ENCODE measurements at places on chromosomes 5 and 9.

DNA sequence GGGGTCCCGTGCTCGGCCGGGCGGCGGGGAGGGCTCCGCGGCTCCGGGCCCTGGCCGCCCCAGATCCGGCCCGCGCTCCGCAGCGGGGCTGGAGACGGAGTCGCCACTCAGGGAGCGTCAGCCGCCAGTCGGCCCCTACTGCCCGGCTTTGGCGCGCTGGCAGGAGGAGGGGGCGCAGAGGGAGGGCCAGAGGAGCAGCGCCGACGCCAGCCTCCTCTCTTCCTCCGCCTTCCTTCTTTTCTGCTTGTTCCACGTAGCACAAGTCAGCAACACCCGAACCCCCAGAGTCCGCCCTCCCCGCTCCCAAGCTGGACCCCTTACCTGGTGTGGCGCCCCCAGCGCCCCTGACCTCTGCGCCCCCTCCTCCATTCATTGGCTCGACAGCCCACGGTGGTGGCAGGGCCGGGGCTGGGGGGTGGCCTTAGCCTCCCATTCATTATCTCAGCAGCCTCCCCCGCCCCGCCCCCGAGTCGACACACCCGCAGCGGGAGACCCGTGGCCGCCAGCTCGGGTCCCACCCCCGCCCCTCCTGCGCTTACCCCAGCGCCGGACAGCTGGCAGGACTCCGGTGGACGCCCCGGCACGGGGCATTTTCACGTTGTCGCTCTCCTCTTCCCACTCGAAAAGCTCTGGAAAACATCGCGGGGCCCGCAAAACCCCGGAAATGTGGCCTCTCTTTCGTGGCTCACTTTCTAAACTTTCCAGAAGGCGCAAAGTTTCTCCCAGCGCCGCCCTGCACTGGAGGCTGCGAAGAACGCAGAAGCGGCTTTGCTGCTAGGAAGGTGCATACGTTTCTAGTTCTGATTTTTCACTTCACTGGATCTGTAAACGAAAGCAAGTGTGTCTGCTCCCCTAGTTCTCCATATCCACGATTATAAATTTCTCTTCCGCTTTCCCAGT, at the start of gene LPAR1:
TSS of gene LPAR1 (minus strand) at position 140 of the 900 bp plus-strand sequence. CDS start 66,353 bp downstream, outside the sequence.
- no peak for DNase-seq

- peak; percentile 10 for DNase-seq
Measured at GRCh38 chr5:42057254-42057690, 132.2 kb downstream of the FBXO4 start.

- DNase-seq: no peak
Measured at GRCh38 chr5:51902512-51902911, 519.3 kb downstream of the ISL1 start.

- no peak for DNase-seq
Measured at GRCh38 chr5:76165711-76166374, 82.7 kb downstream of the SV2C start.

GRCh38 chr5:1186351-1187233, 14.8 kb upstream of the SLC6A19 start:
- DNase-seq: no peak

DNA sequence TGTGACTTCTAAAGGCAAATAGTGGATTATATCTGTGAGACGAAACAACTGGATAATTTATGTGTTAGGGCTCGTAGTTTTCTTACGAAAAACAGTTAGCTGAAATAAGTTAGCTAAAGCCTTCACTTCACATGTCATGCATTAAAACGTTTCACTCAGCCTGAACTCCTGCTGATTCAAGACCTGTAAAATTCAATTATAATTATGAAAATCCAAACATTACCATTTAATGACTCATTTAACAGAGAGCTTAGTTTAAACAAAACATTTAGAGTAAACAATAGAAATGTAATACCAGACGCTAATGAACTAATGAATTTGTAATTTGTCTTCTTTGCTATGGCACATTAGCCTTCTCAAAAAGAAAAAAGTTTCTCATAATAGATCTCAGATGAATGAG, 1.7 kb downstream of the TAL2 start:
- DNase-seq: no peak

- DNase-seq: no peak
Measured at GRCh38 chr5:43371821-43372220, 40.4 kb downstream of the CCL28 start.

- no peak for DNase-seq
Measured at GRCh38 chr5:67824852-67825251, 390.7 kb upstream of the PIK3R1 start.

All from stimulated activated CD8-positive, alpha-beta memory T cell treated with anti-CD3 and anti-CD28 coated beads, Interleukin-12 subunit alpha, Interleukin-12 subunit beta, amount 100 ng/mL, for 4 hours (primary cell).